RWPE1 (cell line): ENCODE measurements at places on chromosomes 2 and 18.

GRCh38 chr2:152846697-152847470 is 128.5 kb downstream of the ARL6IP6 start:
- no peak for DNase-seq

DNA sequence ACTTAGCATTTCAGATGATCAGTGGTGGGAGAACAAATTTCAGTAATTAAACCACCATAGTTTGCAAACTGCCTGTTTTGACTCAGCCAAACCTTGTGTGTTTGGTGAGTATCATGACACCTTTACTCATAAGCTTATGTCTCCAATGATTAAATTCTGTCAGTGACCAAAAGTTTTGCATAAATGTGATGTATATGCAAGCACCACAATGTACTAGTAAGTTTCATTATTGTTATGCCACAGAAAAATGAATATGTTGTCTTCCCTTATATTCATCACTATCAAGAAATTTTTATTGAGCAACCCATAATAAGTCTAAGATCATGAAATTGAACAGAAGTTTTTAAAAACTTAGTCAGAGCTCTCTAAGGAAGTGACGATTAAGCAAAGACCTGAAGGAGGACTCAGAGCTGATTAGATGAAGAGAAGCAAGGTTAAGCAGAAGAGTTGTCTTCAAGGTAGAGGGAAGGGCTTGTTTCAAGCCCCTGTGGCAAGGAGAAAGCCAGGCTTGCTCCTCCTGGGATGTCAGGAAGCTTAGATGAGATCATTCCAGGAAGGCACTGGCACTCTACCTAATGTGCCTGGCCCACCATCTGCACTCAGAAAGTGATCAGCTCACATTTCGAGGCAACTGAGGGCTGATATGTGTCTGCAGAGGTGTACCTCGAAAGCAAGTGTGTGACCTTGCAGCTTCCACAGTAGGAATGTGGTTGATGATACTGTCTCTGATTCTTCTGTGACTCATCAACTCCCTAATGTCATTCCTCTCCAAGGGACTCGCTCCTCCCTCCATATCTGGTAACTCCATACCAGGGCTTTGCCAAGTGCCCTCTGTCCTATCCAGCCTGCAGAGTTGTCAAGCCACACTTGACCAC is 54.7 kb downstream of the KCTD18 start:
- DNase-seq: no peak

DNA sequence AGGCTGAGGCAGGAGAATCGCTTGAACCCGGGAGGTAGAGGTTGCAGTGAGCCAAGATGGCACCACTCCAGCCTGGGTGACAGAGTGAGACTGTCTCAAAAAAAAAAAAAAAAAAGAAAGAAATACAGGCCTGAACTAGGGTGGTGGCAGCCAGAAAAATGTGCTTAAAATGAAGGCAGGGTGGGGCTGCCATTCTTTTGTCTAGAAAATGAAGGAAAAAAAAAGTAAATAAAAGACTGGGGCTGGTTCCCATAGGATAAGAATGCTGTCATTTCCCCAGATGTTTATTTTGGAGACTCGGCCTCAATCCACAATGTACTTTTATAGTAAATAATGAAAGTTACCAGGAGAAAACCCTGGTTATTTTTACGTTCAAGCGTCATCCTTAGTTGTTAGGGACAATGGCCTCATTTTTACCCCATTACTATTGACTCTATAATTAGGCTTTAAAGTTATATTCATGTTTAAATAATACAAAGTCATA is 58.9 kb downstream of the ATP8B1 start:
- no peak for DNase-seq

GRCh38 chr18:64436111-64436510 is 287.2 kb upstream of the LINC00305 start:
- no peak for DNase-seq

DNA sequence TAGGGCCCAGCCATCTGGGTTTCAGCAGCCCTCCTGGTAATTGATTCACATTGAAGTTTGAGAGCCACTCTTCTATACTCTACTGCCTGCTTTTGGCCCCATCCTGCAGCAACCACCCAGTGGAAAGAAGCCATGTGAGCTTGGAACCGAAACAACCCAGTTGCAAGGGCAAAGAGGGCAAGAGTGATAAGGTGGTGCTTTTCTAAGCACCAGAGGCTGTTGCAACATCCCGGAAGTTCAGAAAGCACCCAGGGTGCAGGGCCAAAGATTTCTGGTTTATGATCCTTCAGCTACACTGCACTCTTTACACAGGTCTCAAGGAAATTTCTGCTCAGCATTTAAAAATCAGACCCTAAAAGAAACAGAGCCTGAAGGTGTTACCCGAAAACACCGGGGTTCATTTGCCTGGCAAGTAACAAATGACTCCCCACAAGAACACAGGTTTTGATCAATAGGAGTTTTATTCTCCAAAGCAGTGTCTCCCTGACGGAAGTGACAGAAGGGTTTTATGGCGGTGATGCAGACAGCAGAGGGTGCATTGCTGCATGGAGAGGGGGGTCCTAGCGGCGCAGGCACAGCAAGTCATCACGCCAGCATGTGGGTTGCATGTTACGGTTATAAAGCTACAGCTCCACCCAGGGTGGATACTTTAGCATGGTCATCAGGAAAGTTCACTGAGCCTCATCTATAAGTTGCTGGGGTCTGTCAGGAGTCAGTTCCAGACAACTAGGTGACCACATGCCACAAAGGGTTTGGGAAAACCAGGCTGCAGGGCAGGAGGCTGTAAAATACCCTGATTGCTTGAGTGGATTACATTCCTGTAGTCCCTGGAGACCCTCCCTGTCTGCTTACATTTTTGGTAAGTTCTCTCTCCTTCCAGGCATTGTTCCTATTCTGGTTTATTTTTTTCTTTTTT is 28.8 kb upstream of the TMEM37 start:
- DNase-seq: no peak

DNA sequence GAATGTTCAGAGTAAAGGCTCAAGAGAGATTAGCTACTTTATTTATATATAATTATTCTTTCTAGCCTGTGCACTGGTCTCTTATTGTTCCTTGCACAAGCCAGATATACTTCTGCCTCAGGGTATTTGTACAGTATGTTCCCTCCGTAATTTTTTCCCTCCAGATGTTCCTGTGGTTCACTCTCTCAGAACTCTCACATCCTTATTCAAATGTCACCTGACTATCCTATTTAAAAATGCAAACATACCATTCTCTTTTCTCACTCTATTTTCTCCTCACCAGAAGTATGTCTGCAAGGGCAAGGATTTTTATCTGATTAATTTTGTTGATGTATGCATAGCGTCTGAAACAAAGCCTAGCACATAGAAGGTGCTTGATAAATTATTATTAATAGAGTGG is 64.0 kb upstream of the CERS6 start:
- DNase-seq: no peak

- no peak for DNase-seq
Observed at GRCh38 chr2:218343591-218343990, 13.1 kb upstream of the CATIP start.

GRCh38 chr2:149357058-149357457 is 26.7 kb downstream of the LYPD6 start:
- DNase-seq: no peak

- DNase-seq: no peak
Observed at GRCh38 chr2:2472881-2473280, 141.8 kb upstream of the MYT1L start.

DNA sequence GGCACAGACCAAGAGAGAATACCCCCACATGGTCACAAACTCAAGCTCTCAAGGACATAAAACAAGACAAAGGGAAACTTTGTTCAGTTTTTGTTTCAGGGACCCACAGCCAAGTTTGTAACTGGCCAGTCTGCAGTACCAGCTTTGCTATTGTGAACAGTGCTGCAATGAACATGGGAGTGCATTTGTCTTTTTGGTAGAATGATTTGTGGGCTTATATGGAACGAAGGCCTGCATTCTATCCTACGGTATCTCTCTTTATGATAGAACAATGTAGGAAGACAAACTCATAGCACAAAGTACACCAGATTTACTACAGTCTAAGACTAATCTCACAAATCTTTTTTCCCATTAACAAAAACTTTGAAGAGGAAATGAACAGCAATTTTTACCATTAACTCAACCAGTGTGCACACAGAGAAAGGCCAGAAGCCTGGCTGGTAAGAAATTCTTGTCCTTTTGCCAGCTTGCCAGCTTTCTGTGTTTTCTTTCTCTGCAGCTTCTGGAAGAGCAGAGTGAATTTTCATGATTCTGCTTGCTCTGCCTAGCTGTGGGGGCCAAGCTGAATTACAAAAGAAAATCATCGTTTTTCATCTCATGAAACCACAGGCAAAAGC is 37.1 kb upstream of the FEZ2 start:
- DNase-seq: no peak

- DNase-seq: no peak
Observed at GRCh38 chr2:178928077-178928476, 120.9 kb upstream of the TTN start.
